ENCODE measurements at places on chromosomes 5 and 9.

GRCh38 chr9:71602652-71603051 is 165.7 kb downstream of the CEMIP2 start:
- no peak for DNase-seq

DNA sequence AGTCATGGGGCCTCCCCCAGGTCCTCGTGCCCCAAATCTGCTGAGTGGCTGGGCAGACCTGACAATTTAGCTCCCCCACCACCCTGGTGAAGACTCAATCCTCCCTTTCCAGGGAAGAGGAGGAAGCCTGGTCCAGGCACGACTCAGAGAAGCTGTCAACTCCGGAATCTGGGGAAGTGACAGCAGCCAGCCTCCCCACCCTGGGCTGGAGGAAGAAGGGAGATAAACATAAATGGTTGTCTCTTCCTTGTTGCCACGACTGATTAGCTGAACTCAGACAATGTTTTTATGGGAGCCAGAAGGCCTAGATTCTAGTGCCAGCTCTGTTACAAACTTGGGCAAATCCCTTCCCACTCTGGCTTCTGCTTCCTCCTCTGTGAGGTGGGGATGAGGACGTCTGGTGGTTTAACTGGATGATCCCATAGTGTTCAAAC is 15.4 kb downstream of the CCDC69 start:
- no peak for DNase-seq

- no peak for DNase-seq
Measured at GRCh38 chr5:56598941-56599340, 216.4 kb upstream of the MAP3K1 start.

- no peak for DNase-seq
Measured at GRCh38 chr9:25350011-25350410, 328.2 kb downstream of the TUSC1 start.

DNA sequence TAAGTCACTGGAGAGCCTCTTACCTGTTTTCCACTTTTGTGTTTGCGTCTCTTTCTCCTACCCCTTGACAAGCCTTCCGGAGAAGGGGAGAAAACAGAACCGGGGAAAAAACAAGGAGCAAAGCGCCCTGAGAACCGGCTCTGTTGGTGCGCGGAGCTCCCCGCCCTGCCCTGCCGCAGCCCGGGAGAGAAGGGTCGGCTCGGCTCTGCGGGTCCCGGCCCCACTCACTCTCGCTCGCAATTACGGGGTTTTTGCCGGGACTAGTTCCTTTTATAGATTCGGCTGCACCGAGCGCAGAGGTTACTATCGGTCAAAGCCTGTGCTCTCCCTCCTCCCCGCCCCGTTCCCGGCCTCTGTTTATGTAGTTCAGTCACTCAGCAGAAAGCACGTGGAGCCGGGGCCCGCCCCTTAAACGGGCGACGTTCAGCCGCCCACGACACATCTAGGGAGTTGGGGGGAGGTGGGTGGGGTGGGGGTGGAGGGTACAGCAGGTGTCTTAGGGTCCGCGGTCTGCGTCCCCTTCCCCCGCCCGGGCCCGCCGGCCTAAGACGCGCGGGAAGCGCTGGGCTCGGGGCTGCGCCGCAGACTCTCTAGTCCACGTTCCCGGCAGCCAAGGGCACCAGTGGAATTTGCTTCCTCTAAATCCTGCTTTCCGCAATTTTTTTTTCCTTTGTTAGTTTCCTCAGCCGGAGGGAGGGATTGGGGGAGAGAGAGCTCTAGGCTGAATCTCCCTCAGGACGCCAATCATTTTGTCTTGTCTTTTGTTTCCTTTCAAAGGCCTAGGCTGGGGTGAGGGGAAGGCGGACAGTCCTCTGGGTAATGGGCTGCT is at the start of gene ABCA1:
TSS of gene ABCA1 (minus strand) at position 244 of the 829 bp plus-strand sequence. CDS start 24,476 bp downstream, outside the sequence.
- peak; percentile 70 for DNase-seq

DNA sequence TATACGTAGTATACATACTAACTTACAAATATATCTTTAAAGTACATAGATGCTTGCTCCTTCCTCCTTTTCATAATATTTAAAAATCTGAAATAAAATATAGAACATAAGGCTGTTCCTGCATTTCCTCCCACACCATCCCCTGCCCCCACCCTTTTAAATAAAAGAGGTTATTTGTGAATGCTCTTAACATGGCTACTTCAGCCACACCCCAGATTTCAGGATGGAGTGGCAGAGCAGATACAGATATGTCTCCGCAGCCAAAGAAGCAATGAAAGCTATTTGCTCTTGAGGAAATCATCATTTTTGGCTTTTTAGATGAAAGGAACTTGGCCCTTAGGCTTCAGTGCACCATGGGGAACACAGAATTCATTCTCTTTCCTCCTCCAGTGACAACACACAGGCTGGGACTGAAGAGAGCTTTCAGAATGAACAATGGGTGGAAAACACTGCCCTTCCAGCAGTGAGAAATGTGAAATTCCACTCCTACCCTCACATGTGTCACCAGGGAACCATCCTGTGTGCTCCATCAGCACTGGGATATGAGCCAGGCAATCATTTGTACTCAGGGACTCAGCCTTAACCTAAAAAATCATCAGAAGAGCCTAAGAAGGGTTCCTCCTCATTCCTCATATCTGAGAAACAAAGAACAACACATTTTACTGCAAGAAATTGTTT is 134.3 kb downstream of the PPP2R2B start:
- no peak for DNase-seq

DNA sequence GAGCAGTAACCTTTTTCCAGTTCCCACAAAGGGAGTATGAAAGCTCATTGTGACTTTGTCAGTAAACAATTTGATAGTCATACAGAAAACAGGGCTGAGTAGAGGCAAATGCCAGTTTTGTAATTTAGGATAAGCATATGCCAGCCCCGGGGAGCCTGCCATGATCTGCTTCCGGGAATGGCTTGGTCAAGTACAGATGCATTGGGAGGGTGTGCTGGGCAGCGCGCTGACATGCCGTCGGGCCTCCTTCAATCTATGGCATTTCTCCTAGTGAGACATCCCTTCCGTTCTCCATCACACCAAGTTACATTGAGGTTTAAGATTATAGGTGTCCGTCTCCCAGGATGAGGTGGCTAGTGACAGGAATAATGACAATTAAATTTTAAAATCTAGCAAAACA is 48.6 kb downstream of the GNA14 start:
- DNase-seq: no peak

GRCh38 chr5:36722900-36723299 is 116.5 kb downstream of the SLC1A3 start:
- DNase-seq: no peak

DNA sequence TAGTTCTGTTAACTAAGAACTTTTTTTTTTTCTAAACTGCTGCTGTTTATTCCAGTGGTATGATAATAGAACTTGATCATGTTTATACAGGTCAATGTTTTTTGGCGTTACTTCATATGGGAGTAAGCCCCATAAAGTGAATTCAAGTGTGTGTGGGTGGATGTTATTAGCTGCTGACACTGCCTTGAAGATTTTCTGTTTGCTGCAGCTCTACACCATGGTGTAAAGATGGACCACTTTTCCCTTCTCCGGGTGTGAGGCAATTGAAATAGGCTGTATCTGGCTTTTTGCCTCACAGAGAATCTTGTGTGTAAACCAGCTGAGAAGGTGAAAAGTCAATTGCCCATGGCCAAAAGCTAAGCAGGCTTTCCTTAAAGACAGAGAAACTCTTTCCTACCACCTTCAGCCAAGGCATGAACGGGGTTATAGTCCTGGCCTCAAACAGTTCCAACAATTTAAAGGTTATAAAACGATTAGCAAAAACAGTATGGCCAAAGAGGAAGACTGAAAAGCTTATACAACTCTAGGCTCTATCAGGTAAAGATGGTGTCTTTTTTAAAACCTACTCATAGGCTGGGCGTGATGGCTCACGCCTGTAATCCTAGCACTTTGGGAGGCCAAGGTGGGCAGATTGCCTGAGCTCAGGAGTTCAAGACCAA is 33.9 kb upstream of the ABCA1 start:
- DNase-seq: no peak

DNA sequence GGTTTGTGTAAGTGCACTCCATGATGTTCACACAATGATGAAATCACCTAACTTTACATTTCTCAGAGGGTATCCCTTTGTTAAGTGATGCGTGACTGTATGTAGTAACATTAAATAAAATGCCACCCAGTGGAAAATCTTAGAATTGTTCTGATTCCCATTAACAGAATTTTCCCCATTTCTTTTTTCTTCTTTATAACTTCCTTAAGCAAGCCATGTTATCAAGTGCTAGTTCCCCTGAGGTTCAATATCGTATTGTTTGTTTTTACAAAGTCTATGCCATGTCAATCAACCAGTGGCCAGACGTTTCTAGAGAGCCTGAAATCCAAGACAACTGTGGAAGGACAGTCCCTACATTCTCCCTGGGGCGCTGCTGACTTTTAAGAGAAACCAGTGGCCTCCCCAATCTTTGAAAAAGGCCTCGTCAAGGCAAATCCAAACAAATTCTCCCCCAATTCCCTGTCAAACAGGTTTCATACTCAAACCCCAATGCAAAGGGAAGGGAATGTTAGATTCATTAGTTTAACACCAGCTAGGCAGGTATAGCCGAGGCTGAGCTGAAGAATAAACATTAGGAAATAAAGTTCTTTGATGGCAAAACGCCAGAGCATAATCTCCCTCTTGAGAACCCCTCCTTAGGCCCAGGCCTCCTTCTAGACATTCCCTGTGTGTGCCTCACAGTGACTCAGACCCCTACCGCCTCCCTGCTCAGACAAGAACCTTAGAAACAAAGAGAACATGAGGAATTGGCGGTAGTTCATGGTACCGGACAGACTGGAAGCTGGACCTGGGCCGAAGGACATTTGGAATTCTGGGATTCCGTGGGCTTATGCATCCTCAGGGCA is 198.7 kb downstream of the GNA14 start:
- DNase-seq: no peak

DNA sequence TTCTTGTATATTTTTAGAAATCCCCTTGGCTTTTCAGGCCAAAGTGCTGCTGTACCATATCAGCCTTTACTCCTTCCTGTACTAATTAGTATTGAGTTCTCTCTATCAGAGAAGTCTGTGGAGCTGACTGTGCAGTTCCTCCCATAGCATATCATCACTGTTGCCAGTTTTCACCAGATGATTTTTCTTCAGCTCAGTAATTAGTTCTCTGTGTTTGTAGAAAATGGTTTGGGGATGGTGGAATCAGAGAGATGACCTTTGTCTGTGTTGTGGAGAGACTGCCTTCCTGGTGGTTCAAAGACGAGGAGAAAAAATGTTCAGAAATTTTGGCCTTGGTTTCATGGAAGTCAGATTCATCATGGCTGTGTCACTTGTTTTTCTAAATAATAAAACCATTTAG is 227.5 kb upstream of the ACTBL2 start:
- no peak for DNase-seq

- DNase-seq: no peak
Measured at GRCh38 chr5:61281686-61282085, 50.4 kb upstream of the ZSWIM6 start.

DNA sequence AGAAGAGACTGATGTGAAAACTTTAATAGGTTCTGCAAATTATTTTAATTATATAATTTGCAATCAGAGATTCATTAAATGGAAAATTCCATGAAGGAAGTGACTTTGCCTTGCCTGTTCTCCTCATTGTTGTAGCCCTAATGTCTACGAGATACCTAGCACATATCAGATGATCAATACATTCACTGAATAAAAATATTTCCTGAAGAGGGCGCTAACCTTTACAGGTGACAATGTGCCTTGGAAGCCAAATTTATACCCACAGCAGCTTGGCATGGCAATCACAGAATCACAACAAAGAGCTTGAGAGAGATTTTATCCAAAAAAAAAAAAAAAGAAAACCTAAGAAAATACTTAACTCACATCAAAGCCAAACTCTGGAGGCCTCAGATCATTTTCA is 17.4 kb downstream of the HAUS6 start:
- DNase-seq: no peak

DNA sequence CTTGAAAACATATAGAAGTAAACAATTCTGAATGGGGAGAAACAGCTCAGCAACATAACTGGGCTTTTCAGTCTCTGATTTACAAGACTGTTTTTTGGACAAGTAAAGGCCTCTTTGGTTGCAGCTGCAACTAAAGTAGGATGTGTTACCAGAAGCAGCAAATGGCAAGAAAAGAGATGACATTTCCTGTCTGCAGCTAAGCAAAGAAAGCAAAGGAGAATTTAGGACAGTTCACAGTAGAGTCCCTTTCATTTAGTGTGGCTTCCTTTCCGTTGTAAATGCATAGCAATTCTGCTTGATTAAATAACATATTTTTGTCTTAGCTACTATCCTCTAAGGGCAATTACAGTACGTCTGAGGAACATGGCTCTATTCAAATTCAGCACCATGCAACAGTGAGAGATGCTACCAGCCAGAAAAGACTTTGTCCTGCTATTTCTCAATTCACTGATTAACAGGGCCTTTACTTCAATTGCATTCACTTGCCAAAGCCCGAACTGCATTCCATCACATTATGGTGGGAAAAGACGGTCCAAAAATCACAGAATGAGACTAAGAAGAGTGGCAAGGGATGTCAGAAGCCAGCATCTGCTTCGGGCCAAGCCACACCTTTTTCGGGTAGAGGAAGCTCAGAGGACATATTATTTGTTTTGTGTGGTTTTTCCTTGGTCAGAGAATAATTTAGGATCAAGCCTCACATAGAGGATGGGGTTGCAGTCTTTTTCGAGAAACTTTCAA is 107.7 kb downstream of the SEMA6A start:
- no peak for DNase-seq

DNA sequence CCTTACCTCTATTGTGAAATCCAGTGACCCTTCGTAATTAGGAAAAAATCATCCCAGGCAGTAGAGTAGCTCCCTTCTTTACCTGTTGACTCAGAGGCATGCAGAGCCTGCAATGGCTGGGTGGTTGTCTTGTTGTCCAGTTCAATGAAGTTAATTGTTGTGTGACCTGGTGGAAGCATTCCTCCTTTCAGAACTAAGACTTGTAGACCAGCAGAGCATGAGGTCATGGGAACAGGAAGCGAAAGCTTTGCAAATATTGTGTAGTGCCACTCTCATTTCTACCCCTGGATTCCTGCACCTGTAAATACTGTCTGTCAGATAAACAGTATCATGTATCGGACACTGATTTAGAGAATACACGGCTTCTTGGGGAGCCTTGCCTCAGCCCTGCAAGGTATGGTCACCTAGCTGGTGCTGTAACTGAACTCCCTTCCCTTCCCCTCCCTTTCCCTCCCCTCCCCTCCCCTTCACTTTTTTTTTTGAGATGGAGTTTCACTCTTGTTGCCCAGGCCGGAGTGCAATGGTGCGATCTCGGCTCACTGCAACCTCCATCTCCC is 5.7 kb upstream of the PRXL2C start:
- DNase-seq: no peak

- no peak for DNase-seq
Measured at GRCh38 chr9:127300886-127301447, 36.4 kb downstream of the GARNL3 start.

- DNase-seq: no peak
Measured at GRCh38 chr5:51651476-51651875, 268.2 kb downstream of the ISL1 start.

DNA sequence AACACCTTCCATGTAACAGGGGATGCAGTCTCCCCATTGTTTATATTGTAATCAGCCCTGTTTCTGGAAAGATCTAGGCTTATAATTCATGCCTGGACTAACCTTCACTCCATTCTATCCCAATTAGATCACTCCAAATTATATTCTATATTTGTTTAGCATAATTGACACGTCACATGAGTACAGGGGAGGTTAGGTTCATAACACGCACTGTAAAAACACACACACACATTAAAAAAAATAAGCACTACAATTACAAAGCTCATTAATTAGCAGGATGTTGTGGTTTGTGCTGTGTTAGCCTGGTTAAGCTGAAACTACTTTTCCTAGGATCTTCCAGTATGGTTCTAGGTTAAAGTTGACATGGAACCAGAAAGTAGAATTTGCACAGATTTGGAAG is 126.0 kb downstream of the MLLT3 start:
- no peak for DNase-seq

GRCh38 chr9:137458194-137459151 is 661 bp downstream of the NSMF start:
- no peak for DNase-seq
